ENCODE measurements at places on chromosomes 2 and 18.
A peak's percentile ranks its signal among the peaks of the same experiment; 100 is the strongest.

GRCh38 chr2:61549546-61549945 is 11.4 kb upstream of the XPO1 start:
- no peak for ATAC-seq

GRCh38 chr2:25197336-25198208 is 29.2 kb upstream of the POMC start:
- ATAC-seq, result no peak

DNA sequence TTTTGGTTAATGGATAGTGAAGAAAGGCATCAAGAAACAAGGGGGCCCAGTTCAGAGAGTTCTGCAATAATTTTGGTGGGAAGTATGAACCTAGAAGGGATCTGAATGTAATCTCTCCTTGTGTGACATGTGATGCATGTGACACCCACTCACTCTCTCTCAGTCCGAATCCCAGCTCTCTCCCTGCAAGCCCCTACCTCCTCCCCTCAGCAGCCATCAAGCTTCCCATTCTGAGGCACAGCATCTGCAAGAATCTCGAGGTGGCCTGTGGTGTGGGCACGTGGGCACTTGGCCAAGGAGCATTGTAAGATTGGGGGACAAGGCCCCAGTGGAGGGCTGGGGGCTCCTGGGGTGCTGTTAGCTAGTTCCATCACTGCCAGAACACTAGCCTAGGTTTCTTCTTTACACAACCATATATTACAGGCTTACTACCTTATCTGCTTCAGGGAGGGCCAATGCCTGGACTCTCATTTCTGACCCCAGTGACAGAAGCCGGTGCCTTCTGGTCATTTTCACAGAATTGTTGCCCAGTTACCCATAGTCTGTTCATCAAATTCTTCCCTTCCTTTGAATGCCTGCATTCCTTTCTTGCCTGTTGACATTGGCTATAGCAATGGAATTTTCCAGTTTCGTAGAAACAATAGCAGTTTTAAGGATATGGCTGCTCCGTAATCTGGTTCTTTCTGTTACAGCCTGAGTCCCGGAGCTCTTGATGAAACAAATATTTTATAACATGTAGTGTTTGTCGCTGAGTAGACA is 13.3 kb upstream of the LCLAT1 start:
- no peak for ATAC-seq

DNA sequence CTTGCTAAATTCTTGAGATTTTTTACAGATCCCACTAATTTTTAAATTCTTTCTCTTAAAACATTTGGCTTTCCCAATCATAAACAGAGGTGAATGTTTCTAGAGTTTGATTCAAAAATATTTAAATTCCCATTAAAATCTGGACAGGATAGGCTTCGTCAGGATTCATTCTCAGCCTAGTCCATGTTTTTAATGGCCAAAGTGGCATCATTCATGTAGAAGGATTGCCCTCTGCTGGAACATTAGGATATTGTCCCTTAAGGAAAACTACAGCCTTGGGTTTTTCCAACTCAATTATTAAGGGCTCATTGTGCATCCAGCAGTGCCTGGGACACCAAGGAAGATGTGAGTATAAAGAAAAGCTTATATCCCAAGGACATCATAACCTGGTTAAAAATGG is 71.7 kb downstream of the TPGS2 start:
- ATAC-seq, result peak; percentile 58

DNA sequence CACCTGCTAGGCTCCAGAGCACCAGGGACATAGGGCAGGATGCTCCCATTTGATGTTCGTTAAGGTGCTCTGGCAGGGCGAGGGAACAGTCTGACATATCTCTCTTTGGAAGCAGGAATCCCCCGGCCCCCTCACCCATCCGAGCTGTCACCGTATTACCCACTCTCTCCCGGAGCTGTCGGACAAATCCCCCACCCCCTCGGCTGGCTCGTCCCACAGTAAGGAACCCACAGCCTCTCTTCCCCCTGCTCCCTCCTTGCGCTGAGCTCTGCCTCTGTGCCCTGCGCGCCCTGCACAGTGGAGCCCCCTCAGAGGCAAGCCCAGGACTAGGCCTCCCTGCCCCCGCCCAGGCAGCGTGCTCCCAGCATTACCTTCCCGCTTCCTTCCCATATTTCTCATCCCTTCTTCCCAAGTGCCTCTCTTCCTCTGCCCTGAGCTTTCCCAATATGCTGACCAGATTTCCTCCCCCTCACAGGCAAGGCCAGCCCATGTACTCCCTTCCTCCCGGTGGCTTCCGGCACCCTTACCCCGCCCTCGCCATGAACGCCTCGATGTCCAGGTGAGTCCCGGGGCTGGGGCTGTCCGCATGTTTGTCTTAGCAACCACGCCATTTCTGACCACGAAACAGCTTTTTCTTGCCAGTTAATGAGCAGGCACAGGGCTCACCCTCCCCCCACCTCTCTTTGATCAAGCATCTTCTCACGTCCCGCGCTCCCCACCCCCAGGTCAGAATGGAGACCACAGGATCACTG is 23.8 kb downstream of the TGOLN2 start:
- ATAC-seq, result no peak

DNA sequence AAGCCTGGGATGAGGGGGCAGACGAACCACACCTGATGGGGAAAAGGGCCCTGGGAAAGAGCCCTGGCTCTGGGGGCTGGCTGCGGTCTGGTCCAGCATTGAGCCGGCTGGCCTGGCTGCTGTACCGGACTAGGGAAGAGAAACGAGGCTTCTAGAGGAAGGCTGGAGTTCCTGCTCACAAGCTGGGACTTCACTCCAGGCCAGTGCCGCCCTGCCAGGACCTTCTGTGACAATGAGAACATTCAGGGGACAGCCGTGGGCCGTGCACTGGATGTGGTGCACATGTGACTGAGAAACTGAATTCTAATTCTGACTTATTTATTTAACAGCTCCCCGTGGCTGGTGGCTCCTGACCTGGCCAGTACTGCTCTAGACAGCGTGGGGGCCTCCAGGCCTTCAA is 269.3 kb downstream of the HDAC4 start:
- no peak for ATAC-seq

DNA sequence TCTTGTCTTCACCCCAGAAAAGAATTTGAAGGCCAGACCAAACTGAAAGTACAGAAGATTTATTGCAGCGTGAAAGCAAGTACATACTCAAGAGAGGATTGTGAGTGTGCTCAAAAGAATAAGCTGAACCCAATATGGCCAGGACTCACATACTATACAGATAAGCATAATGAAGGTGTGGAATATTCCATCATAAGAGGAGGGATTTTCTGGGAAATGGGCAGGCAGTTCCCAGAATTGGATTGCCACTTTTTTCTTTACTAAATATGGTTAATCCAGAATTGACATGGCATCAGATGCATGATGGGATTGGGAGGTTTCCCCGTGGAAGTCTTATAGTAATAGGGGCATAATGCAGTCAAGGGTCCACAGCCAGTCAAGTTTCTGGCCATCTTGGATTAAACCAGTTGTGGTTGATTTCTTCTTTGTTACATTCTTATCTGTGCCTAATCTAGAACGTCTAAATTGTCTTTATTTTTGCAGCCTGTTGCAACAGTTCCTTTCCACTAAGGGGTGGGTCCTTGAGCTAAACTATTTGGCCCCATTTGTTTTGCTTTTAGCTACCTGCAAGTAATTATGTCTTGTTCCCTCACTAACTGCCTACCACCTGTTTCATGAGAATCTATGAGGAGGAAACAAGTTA is 9.0 kb downstream of the SP140L start:
- no peak for ATAC-seq

DNA sequence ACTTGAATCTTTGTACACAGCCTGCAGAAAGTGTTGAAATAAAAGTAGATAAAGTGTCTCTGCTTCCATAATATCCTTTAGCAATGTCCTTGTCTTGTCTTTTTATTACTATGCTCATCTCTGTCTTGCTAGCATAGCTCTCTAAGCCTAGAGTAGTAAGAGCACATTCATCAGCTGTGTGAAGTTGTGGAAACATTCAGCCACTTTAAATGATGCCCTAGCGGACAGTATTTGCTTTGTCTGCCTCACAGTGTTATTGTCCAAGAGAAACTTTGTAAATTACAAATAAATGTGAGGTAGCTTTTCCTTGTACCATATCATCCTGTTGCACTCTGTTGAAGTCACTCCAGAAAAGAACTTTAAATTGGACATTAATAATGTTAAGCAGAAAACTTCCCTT is 60.3 kb upstream of the TTC21B start:
- no peak for ATAC-seq

DNA sequence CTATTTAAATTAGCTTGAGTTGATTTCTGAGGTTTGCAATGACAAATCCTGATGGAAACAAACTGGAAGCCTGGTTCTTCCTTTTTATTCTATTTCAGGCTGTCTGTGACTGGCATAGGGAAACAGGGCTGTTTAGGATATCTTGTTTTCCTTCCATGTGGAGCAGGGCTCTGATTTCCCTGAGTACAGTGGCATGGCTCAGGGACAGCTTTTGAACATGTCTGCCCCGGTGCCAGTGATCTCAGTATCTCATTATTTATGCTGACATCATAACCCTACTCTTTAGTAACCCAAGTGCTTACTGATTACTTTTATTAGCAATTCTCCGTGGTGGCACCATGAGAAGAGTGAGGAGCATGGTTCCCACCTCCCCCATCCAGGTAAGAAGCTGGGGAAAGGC is 720.3 kb downstream of the GALR1 start:
- ATAC-seq, result no peak

DNA sequence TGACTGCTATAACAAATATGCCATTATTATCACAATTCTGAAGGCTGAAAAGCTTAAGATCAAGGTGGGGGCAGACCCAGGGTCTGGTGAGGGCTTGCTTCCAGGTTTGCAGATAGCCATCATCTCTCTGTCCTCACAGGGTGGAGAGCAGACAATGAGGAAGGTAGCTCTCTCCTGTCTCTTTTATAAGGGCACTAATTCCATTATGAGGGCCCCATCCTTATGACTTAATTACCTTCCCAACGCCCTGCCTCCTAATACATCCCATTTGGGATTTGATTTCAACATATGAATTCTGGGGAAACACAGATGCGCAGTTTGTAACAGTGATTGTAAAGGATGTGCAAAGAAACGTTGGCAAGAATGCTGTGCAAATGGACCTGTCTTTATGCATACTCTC is 44.8 kb downstream of the PARD3B start:
- ATAC-seq, result no peak

GRCh38 chr18:63603772-63604171 is 16.6 kb downstream of the SERPINB13 start:
- no peak for ATAC-seq

GRCh38 chr2:60524874-60525273 is 28.6 kb downstream of the BCL11A start:
- no peak for ATAC-seq

DNA sequence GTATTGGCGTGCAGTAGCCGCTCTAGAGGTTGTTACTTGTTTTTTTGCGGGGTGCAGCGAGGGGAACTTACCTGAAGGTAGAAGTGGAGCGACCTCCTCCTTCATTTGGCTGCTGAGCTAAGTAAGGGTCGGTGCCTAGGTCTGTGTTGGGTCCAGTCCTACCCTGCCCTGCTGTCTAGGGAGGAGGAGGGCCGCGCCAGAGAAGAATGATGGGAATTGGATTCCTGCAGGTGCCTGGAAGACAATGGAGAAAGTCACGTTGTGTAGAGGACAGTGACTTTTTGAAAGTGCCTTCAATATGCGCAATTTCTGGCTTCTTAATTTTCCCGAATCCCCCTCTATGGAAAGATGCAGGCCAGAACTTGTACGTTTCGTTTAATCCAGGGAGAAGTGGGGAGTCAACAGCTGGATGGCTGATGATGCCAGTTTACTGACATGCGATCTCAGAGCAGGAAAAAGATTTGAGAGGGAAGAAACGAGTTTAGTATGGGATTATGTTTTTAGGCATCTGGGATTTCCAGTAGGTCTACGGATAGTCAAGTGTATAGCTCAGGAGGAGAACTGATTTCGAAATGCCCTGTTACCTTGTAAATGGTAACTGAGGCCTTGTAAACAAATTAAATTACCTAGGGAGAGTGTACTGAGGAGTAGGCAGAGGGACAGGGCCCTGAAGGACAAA is 653 bp downstream of the MRPS9 start:
- peak; percentile 25 for ATAC-seq

GRCh38 chr2:34012715-34013302 is 413.7 kb upstream of the FAM98A start:
- peak; percentile 78 for ATAC-seq

DNA sequence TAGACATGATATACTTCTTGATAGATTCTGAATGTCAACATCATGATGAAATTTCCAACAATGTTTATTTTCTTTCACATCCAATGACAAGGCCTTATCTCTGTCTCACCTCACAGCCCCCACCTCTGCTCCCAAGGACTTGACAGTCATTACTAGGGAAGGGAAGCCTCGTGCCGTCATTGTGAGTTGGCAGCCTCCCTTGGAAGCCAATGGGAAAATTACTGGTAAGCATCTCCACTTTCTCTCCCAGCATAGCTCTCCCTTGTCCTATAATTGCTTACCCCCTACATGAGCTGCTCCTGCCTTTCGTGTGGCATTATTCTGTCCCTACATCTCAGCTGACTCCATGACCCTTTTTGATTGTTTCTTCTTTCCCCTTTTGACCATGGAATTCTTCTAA is 821.8 kb downstream of the MBD2 start:
- no peak for ATAC-seq

- ATAC-seq, result no peak
Observed at GRCh38 chr18:4765401-4765800, 310.3 kb upstream of the DLGAP1 start.

DNA sequence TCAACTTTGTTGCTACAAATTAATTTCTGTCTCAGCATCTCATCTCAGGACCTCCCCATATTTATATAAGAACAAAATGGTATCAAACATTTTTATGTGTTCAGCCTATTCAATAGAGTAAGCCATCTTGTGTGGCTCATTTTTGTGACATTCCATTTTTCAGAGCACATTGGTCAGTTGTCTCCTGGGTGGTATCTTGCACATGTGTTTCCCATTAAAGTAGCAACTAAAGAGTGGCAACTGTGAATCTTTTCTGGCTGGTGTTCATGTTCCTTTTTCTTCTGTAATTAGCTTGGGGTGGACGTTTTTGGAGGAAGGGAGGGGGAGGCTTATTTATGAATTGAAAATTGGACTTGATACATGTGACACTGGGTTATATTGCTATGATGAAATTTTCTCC is 45.4 kb upstream of the EFEMP1 start:
- ATAC-seq, result no peak

GRCh38 chr2:165013944-165014619 is 58.8 kb upstream of the SLC38A11 start:
- ATAC-seq, result no peak

DNA sequence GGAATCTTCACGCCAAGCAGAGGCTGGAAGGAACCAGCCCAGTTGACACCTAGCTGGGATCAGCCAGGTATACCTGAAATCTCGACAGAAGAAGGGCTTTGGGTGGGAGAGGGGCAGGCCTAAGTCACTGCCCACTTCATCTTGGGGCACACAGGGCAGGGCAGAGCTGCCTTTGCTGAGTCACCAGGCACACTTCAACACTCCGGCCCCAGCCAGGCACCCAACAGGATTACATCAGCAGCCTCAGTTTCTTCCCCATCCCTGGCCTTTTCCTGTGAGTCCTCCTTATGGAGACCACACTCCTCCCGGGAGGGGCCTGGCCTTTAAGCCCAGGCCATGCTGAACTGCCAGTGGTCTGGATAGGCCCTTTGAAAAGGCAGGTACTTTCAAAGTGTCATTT is 201.7 kb upstream of the HS6ST1 start:
- no peak for ATAC-seq
